Stimulated activated CD8-positive, alpha-beta memory T cell treated with anti-CD3 and anti-CD28 coated beads, Interleukin-7, amount 100 ng/mL, for 1 hour (primary cell): ENCODE measurements at places on chromosomes 16 and 17.
A peak's percentile ranks its signal among the peaks of the same experiment; 100 is the strongest.

- DNase-seq = no peak
Observed at GRCh38 chr16:24069036-24069590, 187.0 kb upstream of the CACNG3 start.

DNA sequence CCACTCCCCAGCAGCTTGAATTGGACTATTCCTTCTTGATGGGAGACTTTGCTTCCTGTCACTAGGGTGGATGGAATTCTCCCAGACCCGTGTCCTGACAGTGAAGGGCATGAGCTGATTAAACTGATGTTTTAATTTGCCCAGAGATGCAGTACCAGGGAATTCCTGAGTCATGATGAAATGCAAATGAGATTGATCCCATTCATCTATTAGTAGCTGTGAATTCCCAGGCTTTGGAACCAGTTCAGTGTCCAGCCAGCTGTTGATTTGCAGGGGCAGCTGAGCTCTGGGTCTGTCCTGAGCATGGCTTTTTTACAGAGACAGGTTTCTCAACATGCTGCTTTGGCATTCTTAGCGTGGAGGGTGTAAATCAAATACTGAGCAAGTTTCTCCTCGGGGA, 157.9 kb downstream of the PITPNC1 start:
- DNase-seq = no peak

DNA sequence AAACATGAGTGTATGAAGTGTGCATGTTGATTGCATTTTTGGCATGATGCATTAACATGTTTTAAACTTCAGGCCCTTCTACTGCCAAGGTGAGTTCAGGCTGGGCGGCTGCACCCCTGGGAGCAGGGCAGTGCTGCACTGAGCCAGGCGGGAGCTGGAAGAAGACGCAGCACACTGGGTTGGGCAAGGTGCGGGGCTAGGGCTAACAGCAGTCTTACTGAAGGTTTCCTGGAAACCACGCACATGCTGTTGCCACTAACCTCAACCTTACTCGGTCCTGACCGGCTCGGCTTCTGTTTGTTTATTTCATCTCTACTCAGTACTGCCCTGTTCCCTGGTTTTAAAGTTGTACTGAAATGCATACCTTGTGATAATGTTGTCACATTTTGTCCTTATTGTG, 61.0 kb downstream of the MAP2K4 start:
- no peak for DNase-seq

DNA sequence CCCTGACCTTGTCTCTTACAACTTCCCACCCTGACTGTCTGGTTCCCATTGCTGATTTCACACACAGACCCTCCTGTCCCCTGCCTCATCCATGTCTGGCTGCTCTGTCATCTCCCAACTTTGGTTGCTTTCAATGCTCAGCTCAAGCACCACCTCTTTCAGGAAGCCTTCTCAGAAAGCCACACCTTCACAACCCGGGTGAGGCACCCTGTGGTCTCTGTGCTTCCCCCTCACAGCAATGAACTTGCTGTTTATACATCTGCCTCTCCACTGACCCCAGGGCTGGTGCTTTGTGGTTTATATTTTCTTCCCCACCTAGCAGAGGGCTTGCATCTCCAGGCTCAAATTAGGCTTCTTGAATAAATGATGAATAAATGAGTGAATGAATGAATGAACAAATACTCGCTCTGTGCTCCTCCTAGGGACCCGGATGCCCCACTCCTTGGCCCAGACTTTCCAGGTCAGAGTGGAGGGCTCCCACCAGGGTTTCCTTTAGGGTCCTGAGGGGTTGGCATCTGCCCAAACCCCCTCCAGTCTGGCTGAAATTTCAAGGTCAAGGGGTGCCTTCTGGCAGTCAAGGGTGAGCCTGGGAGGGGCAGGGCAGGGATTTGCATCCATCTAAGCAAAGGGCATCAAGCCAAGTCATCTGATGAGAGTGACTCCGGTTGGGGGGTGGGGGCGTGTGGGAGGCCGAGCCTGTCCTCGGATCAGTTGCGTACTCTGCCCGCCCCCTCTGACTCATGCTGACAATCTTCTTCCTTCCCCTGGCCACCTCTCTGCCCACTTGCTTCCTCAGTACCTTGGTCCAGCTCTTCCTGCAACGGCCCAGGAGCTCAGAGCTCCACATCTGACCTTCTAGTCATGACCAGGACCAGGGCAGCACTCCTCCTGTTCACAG, at the start of gene ITGAX:
ITGAX (plus strand) TSS at position 783 of the 898 bp plus-strand sequence; CDS start at position 862, 79 bp downstream.
- peak; percentile 30 for DNase-seq

- DNase-seq = no peak
Observed at GRCh38 chr17:66960613-66961012, 3.9 kb upstream of the CACNG4 start.

GRCh38 chr16:468068-468821, 42.8 kb downstream of the RAB11FIP3 start:
- no peak for DNase-seq

DNA sequence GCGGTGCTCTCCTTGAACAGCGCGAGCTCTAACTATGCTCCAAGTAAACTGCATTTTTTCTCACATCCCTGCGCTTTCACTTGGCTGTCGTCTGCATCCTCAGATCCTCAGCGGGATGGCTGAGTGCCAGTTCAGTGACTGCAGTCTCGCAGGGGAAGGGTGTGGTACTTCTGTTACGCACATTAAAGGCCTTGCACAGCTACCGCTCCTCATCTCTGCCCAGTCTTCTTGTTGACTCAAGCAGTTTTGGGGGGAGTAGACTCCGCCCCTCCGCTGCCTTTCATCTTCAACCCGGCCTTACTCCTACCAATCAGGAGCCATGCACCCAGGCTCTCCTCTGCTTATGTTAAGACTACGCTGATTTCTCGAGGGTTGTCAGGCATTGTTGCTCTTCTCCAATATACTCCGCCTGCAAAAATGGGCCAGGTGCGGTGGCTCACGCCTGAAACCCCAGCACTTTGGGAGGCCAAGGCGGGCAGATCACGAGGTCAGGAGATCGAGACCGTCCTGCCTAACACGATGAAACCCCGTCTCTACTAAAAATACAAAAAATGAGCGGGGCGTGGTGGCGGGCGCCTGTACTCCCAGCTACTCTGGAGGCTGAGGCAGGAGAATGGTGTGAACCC, 10.0 kb downstream of the ATP5PD start:
- DNase-seq = peak; percentile 61

- no peak for DNase-seq
Observed at GRCh38 chr17:40056379-40057015, 2.3 kb upstream of the MED24 start.

DNA sequence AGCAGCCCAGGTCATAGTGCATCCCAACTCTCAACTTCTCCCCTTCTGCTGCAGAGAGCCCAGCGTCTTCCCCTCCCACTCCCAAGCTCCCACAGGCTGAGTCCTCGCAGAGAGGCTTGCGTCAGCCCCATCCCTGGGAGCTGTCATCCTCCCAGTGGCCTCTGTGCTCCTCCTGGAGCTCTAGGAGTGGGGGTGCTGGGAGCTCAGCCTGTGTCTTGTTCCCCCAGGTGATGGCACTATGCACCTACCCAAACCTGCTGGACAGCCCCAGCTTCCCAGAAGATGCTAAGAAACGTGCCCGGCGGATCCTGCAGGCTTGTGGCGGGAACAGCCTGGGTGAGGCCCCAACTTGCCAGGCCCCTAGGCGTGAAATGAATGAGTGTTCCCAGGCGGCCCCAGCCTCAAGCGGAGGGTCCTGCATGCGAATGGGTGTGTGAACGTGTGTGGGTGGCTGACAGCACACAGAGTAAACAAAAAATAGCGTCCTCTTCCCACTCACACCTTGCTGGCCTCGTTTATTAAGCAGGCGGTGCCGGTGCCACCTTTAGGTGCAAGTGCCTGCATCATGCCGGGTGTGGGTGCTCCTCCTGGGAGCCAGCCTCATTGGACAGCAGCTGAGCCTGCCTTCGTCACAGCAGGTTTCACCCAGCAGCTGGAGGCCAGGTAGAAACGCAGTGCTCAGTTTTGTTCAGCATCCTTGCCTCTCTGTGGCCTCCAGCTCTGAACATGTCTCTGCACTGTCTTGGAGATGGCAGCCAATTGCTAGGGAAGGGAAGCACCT, 16.5 kb downstream of the GPT2 start:
- no peak for DNase-seq

- no peak for DNase-seq
Observed at GRCh38 chr17:6639586-6640535, 650 bp downstream of the KIAA0753 start.

DNA sequence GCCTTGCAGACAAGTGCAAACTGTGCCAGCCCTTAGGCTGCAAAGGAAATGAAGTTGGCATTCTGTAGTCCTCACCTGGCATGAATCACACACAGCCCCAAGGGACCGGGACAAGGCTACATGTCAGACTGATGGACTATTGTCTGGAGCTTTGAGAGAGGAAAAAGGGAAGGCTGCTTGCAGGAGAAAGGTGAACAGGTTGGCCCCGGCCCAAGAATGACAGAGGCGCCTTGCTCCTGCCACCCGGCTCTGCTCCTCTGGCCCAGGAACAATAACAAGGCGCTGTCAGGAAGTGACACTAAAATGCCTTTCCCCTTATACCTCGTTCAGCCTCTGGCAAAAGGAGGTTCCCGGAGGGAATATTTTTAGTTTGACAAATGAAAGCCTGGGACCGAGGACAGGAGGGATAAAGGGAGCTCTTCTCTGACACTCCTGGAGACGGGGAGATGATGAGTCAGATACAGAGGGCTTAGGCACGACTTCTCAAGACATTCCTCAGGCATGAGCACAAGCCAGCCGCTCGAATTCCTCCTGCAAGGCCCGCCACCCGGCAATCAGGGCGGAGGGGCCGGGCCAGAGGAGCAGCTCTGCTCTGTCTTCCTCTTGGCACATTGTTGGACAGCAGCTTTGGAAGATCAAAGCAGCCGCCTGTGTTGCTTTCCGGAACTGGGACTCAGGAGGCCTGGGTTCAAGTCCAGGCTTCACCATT, 105.8 kb downstream of the NOG start:
- DNase-seq = no peak

DNA sequence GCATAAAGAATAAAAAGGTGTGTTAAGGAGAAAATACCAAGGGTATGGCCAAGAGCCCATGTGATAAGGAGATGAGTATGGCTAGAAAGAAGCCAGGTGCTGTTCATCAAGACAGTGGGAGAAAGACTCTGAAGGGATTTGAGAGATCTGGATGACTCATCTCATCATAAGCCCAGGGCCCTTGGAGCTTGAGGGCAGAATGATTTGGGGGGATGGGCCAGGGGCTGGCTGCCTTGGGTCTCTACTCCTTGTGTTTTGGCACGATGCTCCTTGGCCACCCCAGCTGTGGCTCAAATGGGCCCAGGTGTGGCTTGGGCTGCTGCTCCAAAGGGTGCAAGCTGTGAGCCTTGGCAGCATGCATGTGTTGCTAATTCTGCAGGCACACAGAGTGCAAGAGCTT, 14.5 kb upstream of the TNFRSF13B start:
- no peak for DNase-seq

GRCh38 chr17:44581868-44582267, 24.6 kb downstream of the FZD2 start:
- no peak for DNase-seq

DNA sequence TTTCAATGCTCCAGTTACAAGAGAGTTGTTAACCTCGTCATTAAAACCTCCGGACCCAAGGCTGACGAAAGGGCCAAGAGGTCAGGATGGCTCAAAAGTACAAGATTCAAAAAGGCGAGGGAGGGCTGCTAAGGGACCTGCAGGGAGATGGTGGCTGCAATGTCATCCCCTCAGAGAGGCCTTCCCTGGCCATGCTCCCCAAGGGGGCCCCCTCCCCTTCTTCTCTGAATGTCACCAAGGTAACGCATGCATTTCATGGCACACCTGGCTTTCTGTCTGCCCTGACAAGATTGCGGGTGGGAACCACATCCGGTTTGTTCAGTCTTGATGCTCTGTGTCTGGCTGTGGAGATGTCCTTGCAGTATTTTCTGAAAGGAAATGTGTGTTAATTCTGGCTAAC, 89.9 kb downstream of the C16orf78 start:
- DNase-seq = peak; percentile 33

DNA sequence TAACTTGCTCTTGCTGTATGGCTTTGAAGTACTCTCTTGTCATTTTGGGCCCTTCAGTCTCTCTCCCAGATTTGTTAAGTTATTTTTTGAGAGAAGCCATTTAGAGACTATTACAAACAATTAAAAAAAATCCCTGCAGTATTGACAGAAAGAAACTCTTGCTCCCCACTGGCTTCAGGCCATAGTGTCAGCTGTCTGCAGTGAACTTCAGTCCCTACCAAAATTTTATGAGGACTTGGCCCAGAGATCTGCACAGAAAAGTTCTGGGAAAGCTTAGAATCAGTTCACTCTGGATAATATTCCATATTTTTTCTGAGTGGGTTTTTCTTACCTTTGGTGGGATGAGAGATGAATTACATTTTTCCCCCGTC, 30.9 kb upstream of the SUPT4H1 start:
- DNase-seq = no peak

- DNase-seq = no peak
Observed at GRCh38 chr16:14286368-14287230, 215.5 kb downstream of the MRTFB start.

DNA sequence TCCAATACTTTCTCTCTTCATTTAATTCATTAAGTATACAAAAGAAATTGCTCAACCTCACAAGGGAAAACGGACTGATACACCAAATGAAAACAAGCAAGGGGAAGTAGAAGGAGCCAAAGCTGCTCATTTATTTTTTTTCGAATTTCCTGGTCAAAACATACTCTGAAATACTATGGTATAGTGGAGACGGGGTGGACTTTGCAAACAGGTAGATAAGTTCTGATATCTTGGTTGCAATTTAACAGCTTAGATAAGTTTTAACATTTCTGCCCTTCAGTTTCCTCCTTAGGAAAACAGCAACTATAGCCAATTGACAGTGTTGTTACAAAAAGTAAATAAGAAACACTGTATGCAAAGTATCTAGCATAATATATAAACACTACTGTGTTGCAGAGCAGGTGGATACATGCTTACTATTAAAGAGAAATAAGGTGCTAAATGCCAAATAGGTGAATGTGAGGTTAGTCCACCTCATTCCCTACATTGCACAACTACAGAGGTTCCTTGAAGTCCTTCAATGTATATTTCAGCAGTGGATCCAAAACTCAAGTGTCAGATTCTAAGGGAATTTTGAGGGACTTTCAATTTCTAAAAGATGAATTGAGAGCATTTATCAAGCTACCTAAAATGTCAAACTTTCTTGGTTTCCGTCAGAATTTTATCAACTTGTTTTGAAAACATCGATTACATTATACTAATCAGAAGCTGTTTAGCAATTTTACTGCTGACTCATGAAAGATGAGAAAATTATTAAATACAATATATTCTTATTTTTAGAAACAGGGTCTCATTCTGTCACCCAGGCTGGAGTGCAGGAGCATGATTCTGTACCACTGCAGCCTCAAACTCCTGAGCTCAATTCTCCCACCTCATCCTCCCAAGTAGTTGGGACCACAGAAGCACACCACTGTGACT, 11.0 kb downstream of the CCDC47 start:
- no peak for DNase-seq

GRCh38 chr17:47208744-47209488, at the start of gene MYL4:
Gene MYL4, plus strand, starts transcription at chr17:47209348. Its CDS starts 75 bp downstream, at chr17:47209423.
- DNase-seq = no peak

DNA sequence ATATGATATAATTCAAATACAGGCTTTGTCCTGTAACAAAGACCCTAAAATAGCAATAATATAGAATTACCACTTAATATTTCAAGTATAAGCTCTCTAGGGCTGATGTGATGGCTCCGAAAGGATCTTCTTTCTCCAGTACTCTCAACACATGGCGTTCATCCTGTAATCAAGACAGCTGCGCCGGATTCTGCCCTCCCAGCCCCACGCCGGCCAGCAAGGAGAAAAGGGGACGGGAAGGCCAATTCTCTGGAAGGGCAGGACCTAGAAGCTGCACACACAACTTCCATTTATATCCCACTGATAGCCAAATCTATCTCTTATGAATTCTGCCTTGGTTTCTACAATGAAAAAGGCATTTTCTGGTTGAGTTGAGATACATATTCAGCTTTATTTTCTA, 32.0 kb downstream of the CCDC182 start:
- no peak for DNase-seq
